NCI-H187 treated with DMSO at 0.1 percent for 48 hours (cell line): ENCODE measurements at places on chromosomes 2 and 18.

DNA sequence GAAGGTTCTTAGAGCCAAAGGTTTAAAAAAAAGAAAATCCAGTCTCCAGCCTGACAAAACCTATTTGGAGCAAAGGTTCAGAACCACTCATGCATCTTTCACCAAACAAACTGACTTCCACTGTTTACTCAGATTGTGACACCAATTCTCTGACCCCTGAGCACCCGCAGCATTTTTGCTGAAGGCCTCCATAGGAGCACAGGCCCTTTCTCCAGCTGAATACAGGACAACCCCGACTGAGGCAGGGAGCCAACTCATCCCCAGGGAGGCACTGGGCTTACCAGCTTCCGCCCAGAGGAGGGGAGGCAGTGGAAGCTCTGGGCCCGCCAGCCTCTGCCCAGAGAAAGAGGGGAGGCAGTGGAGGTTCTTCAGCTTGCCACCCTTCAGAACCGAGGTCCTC, 51.0 kb upstream of the CNGA3 start:
- no peak for DNase-seq

- no peak for DNase-seq
Measured at GRCh38 chr18:70411307-70411706, 122.5 kb downstream of the SOCS6 start.

GRCh38 chr18:79760348-79760747, 37.4 kb upstream of the KCNG2 start:
- no peak for DNase-seq

DNA sequence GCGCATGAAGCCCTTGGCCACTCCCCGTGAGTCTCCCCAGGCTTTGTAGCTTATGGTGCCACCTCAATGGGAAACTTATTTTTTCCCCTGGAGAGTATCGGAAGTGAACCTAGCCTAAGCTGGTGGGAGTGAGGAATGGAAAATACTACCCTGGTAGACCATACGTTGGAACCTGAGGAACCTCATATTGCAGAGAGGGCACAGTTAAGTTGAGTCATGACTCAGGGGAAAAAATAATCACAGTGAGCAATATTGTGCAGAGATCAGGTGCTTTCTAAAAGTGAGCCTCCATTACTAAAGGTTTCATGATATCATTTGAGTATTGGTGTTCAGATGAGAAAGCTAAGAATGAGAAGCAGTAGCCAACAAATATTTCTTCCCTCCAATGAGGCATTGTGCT, 360.5 kb upstream of the NT5C1B start:
- no peak for DNase-seq

DNA sequence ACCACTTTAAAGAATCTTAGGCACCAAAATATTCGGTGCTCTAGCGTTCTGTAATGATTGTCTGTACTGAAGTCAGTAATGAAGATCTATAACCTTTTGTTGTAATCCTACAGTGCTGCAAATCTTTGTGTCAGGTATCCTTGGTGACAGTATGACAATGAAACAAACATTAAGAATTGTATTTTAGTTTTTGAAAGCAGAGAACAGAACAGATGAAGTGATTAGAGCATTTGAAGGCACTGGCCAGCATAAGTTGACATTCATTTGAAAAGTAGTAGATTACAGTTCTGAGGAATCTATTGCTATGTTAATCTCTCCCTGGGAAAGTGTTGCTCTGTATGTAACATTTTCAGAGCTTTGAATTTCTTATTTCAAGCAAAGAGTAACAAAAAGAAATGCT, 451.2 kb downstream of the NUP35 start:
- DNase-seq, result no peak

GRCh38 chr18:72965616-72966015, 97.8 kb upstream of the NETO1 start:
- no peak for DNase-seq

DNA sequence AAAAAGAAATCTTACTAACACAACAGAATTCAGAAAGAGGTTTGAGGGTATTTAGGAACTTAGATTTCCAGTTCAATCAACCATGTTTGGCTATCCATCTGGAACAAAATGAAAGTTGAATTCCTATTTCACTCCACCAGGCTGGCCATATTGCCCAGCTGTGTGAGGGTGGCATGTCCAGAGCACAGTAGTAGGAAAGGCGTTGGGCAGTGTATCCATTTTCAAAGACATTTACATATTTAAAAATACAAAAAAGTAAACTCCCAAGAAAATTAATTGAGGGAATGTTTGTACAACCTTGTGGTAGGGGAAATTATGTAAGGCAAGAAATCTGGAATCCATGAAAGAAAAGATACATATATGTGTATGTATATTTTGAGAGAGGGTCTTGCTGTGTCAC, 21.5 kb upstream of the MSH2 start:
- no peak for DNase-seq

DNA sequence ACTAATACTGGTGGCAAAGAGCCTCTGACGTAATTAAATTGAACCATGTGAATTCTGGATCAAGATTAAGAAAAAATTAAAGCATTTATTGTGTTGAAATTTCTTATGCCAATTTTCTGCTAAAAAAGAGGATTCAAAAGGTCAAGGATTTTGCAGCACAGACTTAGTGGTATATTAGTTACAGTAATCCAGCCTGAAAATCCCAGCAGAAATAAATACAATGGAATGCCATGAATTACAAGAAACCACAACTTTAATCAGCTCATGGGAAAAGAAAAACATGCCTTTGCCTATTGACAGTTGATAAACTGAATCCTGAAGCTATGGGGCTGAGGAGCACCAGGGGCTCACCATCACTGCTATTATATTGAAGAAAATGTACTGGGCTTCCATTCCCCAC, 114.8 kb upstream of the SATB2 start:
- no peak for DNase-seq

DNA sequence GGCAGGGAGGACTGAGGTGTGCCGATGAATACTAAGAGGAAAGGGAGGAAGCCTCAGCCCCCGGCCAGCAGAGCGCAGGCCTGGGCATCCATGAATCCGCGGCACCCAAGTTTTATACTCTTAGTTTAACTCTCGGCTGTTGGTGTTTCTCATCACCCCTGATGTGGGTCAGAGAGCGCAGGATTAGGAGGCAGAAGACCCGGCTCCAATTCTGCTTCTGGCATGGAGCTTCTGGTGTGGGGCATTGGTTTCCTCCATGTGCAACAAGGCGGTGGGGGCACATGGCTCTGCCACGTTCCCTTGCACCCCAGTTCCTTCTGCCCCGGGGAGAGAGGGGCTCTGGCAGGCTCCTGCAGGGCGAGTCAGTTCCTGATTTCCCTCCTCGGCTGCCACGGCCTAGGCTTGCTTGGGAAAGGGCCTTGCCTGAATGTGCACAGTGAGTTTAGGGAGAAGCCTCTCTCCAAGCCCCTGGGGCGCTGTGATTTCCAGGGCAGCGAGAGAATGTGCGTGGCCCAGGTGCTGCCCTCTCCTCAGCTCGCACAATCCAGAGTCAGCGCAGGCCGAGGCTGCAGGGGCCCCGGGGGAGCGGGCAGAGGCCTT, 36.2 kb upstream of the DNMT3A start:
- DNase-seq, result no peak

GRCh38 chr2:61023670-61024069, 5.6 kb upstream of the PUS10 start:
- no peak for DNase-seq
